Neural cell (in vitro differentiated cells): ENCODE measurements at places on chromosomes 7 and 10. TPM values are rescaled to one million over a fixed set of nuclear protein-coding genes. Genes with fewer than 3 reads are reported as not detected.

The HOXA7 gene
- polyA plus RNA-seq = not detected in 2 replicates

The PNLIPRP2 gene
- polyA plus RNA-seq = not detected in 2 replicates

The ADCY1 gene
- polyA plus RNA-seq = 14.8 and 18.7 TPM in 2 replicates

The FAM13C gene
- 89.3 and 92.7 TPM in 2 replicates for polyA plus RNA-seq

The KIAA1549 gene
- polyA plus RNA-seq = 14.1 and 14.8 TPM in 2 replicates

The ENTPD1 gene
- 0.14 and 0.57 TPM in 2 replicates for polyA plus RNA-seq

The PGAM1 gene
- 195 and 197 TPM in 2 replicates for polyA plus RNA-seq

The PNLIP gene
- not detected in 2 replicates for polyA plus RNA-seq

The BMPER gene
- 2.1 and 3.1 TPM in 2 replicates for polyA plus RNA-seq

The TMEM176B gene
- 1.9 and 3.0 TPM in 2 replicates for polyA plus RNA-seq

The KIAA1217 gene
- 0.20 and 0.22 TPM in 2 replicates for polyA plus RNA-seq

The NOS3 gene
- polyA plus RNA-seq = not detected in 2 replicates

The ANK3 gene
- polyA plus RNA-seq = 93.0 and 114 TPM in 2 replicates

The CDK14 gene
- polyA plus RNA-seq = 25.1 and 29.6 TPM in 2 replicates

The GPR26 gene
- 8.0 and 8.1 TPM in 2 replicates for polyA plus RNA-seq

The GNAI1 gene
- 69.3 and 71.2 TPM in 2 replicates for polyA plus RNA-seq

The HDAC9 gene
- 15.9 and 16.6 TPM in 2 replicates for polyA plus RNA-seq

The FAM131B gene
- polyA plus RNA-seq = 45.9 and 58.5 TPM in 2 replicates

The TMEM130 gene
- polyA plus RNA-seq = 9.0 and 12.3 TPM in 2 replicates

The GRM3 gene
- polyA plus RNA-seq = 15.9 TPM in 2 replicates

The ADAM22 gene
- 41.3 and 46.3 TPM in 2 replicates for polyA plus RNA-seq

The GIMAP4 gene
- polyA plus RNA-seq = not detected in 2 replicates

The OR9A2 gene
- polyA plus RNA-seq = not detected in 2 replicates

The ADO gene
- polyA plus RNA-seq = 33.2 and 35.9 TPM in 2 replicates

The ADAMTS14 gene
- 0.04 TPM in 1 of 2 replicates, not detected in the other for polyA plus RNA-seq

The HOGA1 gene
- polyA plus RNA-seq = not detected in 2 replicates

The CUL2 gene
- polyA plus RNA-seq = 40.5 and 51.9 TPM in 2 replicates

The ABLIM1 gene
- polyA plus RNA-seq = 9.6 and 10.1 TPM in 2 replicates

The LBX1 gene
- 0.08 TPM in 1 of 2 replicates, not detected in the other for polyA plus RNA-seq

The CCL24 gene
- polyA plus RNA-seq = not detected in 2 replicates

The ANXA8 gene
- not detected in 2 replicates for polyA plus RNA-seq

The LRRC4 gene
- 15.7 and 15.8 TPM in 2 replicates for polyA plus RNA-seq

The PIP gene
- not detected in 2 replicates for polyA plus RNA-seq

The ZNF503 gene
- polyA plus RNA-seq = 41.4 and 49.9 TPM in 2 replicates

The MYL10 gene
- polyA plus RNA-seq = not detected in 2 replicates
